ENCODE measurements at places on chromosomes 2 and 18.

GRCh38 chr2:54691445-54692135 lies 31.9 kb upstream of the EML6 start:
- no peak for DNase-seq

DNA sequence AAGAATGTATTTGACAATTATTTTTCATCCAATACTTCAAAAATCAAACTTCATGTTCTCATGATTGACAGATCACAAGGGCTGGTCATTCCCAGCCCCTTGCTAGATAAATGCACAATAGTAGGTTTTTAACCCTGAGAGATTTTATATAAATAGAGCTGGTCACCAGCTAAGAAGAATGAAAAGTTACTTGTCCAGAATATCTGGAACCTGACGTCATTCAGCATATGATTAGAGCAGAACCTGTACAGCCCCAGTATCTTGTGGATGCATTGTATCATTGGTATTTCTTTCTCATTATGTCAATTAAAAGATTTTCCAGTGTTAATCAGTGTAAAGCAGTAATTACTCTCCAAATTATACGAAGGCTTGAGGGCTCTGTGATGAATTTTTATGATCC lies 202.8 kb upstream of the RND3 start:
- no peak for DNase-seq

DNA sequence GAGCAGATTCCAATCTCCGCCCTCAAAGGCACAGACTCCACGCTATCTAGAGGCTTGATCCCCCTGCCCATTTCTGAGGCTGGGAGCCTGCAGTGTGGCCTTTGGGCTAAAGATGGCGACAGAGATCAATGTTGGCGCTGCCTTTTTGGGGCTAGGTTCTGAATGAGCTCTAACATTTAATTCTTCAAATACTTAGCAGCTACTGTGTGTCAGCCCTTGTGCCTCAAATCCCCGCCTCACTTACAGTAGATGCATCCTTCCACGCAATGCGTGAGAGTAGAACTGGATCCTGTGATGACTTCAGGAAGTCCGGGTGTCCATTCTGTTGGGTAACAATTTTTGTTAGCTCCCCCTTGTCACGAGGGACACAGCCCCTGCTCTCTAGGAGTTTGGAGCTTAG lies 12.4 kb downstream of the IL1F10 start:
- DNase-seq: no peak

DNA sequence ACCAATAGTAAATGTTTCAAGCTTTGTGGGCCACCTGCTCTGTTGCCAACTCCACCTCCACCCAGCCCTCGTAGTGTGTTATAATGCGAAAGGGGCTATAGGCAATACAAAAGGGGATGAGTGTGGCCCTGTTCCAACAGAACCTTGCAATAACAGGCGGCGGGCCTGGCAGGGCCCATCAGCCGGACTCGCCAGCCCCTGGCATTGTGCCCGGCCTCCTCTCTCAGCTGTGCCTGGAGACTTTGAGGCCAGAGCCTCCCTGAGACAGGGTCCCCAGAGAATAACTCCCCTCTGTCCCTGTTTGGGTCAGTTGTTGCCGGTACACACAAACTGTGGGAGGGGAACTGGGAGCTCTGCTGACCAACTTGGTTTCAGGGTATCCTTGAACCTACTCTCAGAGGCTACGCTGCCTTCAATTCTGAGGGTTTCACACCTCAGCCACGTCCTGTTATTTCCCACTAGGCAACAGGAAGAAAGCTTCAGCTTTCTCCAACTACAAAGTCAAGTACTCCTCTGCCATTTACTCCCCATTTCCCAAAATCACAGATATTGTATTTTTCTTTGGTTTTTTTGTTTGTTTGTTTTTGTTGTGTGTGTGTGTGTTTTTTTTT lies 58.0 kb upstream of the ZNF236 start:
- DNase-seq: no peak

DNA sequence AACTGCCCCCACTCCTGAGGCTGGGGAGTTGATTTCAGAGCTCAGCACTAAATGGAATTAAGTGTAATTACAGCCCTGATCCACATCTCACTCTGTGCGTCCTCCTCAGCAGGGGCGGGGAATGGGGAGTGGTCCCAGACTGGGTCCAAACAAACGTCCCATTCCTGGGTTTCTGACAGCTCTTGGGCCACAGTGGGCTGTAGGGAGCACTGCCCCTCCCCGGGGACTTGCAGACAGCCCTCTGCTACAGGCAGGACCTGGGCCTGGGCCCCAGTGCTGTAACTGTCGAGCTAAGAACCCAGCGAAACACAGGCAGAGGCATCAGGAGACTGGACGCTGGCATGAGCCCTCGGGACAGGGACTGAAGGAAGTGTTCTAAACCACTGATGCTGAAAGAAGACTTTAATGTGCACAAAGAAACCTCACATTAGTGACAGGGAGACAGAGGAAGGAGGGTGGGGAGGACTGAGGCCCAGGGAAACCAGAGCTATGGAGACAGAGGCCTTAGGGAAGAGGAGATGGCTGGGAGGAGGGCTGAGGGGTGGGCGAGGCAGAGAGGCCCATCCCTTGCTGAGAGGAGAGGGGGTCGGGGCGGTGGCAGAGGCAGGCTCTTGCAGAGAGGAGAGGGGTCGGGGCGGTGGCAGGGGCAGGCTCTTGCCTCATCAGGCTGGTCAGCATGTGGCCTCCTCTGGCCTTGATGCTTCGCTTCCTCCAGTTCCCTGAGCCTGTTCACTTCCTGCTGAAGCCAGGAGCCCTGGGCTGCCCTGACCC lies 5.8 kb upstream of the SEMA4C start:
- no peak for DNase-seq

- no peak for DNase-seq
These were observed 84.8 kb downstream of the VRK2 start for GRCh38 chr2:58131191-58132011.

- no peak for DNase-seq
These were observed 4.2 kb downstream of the SMAD2 start for GRCh38 chr18:47926101-47926850.

GRCh38 chr18:54388203-54389142 lies 30.8 kb downstream of the C18orf54 start:
- DNase-seq: peak; percentile 87

DNA sequence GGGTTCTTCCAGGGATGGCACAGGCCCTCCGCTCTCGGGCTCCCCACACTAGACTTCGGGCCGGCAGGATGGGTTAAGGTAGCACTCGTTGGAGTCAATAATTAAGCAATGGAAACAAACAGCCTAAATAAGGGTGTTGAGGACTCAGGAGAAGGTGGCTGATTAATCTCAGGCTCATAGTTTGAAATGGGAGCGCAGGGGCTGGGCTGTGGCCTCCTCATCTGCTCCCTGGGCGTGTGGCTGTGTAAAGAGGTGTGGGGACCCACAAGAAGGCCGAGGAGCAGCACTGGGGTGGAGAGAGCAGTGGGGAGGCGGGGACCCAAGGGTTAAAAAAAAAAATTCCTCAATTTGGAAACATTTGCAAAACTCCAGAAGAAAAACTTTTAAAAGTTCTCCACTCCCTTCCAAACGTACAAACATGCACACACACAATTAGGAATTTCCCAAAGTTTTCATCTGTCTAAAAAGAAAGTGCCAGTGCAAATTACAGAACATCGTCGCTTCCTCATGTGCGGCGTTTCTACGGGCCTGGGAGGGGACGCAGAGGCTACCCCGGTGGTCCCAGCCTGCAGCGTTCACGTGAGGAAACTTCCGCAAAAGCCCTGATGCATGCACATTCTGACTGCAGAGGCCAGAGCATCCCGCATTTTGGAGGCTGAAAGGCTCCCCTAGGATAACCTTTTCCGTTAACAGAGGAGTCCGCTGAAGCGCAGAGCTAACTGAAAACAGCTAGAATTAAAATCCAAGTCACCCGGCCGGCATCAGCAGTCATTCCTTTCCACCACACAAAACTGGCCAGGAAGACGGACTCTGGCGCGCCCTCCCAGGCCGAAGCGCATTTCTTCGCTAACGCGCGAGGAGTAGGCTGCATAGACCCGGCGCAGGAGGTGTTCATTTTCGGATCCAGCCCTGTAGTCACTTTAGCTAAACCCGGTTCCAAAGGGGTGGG lies 1.0 kb upstream of the TUBB6 start:
- peak; percentile 40 for DNase-seq

Data from HS-27A (cell line).